ENCODE measurements at places on chromosomes 2 and 18.
A peak's percentile ranks its signal among the peaks of the same experiment; 100 is the strongest.

GRCh38 chr18:23882616-23883276 is 131.8 kb upstream of the TTC39C start:
- no peak for DNase-seq

DNA sequence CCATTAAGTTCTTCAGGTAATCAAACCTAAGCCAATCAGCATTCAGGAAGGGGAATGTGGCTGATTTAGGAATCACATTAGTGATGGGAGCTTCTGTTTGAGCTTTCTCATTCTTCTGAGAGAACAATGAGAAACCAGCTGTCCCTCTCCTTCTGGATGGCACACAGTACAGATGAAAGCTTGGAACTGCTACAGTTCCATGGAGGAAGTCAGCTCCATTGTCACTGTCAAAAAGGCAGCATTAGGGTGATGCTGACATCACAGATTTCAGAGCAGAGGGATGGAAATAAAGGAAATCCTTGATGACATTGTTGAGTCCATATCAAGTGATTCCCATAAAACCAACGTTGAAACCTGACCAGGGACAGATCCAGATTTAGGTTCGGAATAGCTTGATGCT is 36.1 kb upstream of the ACYP2 start:
- DNase-seq = no peak

- no peak for DNase-seq
These were observed 104.2 kb upstream of the NEUROD1 start for GRCh38 chr2:181784556-181784955.

GRCh38 chr2:105090091-105090490 is 52.2 kb downstream of the MRPS9 start:
- DNase-seq = no peak

DNA sequence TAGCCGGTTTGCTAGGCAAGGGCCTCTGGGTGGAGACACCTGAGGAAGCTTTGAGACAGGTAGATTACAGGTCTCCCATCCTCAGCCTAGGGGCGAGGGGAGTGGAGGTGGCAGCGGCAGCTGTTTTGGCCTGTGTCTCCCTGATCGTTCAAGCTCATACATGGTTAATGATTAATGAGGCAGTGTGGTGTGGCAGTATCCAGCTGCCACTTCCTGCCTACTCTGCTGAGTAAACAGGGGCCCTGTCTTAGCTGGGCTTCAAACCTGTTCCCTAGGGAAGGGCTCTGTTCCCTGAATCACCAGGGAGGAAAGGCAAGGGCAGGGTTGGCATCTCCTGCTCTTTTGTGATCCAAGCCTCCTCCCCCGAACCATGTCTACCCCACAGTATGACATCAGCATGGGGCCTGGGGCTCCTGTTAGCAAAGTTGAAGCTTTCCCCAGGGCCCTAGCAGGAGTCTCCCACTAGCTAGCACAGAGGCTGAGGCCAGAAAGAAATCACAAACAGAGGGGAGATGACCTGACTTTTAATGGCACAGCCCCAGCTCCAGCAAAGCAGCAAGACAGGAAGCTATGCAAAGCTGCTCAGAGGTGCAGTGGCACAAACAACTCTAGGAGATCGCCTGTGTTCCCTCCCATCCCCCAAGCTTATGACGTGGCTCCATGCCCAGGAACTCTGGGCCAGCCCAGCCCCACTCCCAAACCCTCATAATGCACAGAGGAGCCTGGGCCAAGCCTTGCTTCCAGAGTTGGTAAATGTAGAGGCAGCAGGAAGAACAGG is 3.7 kb upstream of the TUBA4B start:
- DNase-seq = no peak

DNA sequence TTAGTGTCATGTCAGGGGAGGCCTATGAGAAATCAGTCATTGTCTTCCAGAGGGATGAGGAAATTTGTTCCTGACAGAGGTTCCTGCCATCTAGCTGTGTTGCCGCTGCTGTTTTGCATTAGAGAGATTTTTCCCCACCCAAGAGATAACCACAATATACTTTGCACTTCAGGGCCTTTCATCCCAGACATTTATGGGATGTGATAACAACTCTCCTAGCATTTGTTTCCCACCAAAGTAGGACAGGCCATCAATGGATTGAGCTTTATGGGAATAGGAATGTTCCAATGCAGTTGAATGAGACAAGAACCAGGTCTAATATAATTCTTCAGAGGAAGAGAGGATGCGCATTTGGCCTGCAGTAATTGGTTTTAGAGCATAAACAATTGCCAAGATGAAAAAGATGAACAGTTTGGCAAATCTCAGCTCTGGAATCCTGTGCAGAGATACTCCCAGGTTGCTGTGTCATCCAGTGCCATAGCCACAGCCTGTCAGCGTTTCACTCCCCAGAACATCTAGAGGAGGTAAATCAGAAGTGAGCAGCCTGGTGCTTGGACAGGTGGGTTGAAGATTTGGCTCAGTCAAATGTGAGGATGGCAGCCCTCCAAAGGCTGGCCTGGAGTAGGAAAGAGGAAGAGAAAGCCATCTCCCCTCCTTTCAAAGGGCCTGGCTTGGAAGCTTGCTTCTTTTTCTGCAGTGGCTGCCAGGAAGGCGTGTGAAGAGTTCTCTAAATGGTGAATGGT is 93.7 kb upstream of the SETBP1 start:
- DNase-seq = no peak

DNA sequence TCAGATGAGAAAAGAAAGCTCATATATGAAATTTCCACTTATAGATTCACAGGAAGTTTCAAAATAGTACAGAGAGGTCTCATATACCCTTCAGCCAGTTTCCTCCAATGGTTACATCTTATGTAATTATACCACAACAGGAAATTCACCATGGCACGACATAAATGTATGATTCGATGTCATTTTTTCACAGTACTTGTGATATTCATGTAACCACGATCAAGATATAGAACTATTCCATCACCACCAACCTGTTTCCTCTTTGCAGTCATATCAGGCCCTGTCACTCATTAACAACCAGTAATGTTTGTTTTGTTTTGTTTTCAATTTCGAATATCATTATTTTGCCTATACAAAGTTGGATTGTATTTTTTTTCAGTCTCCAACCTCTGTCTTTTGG is 314.3 kb upstream of the POU3F3 start:
- no peak for DNase-seq

- DNase-seq = no peak
These were observed 128.6 kb upstream of the CHST9 start for GRCh38 chr18:27313678-27314077.

GRCh38 chr2:191018643-191019119 is 4.7 kb upstream of the STAT1 start:
- no peak for DNase-seq

- no peak for DNase-seq
These were observed 338.3 kb downstream of the DYSF start for GRCh38 chr2:71791501-71792135.

DNA sequence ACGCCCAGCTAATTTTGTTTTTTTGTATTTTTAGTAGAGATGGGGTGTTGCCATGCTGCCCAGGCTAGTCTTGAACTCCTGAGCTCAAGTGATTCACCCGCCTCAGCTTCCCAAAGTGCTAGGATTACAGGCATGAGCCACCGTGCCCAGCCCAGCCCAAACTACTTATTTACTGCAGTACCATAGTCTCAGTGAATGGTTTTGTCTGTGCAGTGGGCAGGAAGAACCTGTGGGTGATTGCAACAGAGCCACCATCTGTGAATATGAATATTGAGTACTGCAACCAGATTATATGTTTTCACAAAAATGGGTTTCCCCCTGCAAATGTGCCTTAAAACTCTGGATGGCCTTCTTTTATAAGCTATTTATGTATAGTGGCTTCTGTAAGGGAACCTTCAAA is 9.1 kb downstream of the MPPE1 start:
- DNase-seq = no peak

- no peak for DNase-seq
These were observed 144.5 kb downstream of the RAD51AP2 start for GRCh38 chr2:17373741-17374140.

- no peak for DNase-seq
These were observed 122.5 kb upstream of the WDR75 start for GRCh38 chr2:189318761-189319160.

DNA sequence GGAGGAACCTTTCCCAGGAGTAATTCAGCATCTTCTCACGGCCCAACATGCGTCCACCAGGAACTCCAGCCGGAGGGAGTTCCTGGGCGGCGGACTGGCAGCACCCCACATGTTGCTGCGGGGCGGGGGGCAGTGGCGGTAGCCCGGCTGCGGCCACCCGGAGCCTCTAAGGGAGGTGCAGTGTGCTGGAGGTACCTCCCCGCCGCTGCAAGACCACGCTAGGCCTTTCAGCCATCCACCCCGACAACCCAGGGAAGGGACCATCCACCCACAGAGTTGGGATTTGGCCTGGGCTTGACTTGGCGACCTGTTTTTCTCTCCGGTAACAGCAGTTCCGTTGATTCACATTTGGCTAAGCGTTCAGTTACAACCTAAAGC is 625 bp downstream of the LYPD6 start:
- no peak for DNase-seq

GRCh38 chr18:25659541-25659940 is 307.6 kb upstream of the ZNF521 start:
- no peak for DNase-seq

DNA sequence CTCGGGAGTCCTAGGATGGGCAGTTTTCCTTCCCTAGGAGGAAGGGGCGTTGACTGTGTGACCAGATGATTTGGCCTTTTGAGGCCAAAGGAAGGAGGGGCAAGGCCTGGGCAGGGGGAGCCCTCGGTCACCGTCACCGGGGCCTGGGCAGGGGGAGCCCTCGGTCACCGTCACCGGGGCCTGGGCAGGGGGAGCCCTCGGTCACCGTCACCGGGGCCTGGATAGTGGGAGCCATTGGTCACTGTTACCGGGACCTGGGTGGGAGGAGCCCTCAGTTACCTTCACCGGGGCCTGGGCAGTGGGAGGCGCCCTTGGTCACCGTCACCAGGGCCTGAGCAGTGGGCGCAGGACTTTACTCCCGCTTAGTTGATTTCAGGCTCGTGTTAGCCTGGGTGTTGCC is 17.3 kb downstream of the D2HGDH start:
- DNase-seq = no peak

DNA sequence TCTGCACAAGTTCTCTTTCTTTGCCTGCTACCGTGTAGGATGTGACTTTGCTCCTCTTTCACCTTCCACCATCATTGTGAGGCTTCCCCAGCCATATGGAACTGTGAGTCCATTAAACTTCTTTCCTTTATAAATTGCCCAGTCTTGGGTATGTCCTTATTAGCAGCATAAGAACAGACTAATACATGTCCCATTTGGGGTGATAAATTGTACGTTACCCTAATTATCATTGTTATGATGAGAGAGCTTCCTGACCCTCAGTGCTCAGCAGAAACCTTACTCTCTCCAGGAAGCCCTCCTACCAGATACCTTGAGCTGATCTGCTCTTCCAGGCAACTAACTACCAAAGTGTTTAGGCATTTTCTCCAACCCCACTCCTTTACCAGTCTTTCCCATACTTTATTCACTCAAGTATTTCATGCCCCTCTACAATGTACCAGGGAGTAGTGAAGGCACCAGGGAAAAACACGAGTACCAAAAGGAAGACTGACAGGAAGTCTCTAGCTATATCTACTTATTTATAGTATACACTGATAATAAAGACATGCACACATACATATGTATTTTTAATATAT is 196.2 kb downstream of the MYCN start:
- DNase-seq = no peak

DNA sequence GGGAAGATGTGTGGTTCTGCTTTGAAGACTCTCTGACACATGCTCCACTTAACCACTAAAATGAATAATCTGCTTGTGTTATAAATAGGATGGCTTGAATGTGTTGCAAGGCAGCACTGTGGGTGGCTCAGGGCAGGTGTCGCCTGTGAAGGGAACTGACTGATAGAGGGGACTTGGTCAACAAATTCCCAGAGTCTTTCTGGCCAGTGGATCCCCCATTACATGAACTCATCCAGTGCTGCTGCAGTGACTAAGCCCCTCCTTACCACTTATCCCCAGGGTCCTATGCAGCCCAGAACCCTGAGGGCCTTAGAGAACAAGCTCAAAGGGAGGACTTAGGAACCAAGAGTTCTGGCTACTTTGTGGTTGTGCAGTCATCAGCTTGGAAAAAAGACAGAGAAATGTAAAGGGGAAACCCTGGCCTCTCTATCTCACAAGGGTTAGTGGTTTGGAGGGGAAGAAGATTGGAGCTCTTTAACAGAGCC is 226.2 kb upstream of the TNP1 start:
- DNase-seq = no peak

DNA sequence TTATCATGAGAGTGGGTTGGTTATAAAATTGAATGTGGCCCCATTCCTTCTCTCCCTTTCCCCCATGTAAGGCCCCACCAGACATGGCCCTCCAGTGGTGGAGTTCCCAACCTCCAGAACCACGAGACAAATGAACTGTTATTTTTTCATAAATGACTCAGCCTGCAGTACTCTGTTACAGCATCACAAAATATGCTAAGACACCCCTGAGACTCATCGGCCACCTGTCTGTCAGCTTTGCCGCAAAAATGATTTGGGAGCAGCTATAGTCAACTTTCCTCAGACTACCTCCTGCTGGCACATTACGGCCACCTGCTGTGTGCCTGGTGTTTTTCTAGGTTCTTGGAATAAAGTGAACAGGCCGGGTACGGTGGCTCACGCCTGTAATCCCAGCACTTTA is 21.4 kb upstream of the C1QL2 start:
- no peak for DNase-seq

DNA sequence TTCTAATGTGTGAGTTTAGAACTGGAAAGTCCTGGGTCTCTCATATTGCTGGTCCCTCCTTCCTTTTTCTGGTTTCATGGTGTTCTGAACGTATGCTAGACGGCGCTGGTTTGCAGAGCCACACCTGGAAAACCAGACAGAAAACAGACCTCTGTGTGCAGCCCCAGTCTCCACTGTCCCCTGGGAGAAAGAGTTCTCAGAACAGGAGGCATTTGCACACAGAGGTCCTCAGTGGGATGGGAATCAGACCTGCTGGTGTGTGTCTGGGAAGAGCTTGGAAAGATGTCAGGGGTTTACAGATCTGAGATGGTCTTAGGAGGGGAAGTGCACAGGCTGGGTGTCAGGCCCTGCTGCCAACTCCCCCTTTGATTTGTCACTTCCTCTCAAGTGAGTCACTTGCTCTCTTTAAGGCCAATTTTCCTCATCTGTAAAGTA is 14.9 kb upstream of the MBP start:
- DNase-seq = no peak

- no peak for DNase-seq
These were observed 15.5 kb downstream of the WDFY1 start for GRCh38 chr2:223929571-223930102.

GRCh38 chr2:234951664-234952269 is at the start of gene SH3BP4:
TSS of gene SH3BP4 (plus strand) at chr2:234952017. CDS start at chr2:235035003, 82,986 bp downstream.
- peak; percentile 87 for DNase-seq

All from HEK293T (cell line).